ENCODE measurements at places on chromosomes 11 and 22.

GRCh38 chr11:76831686-76832310, 28.9 kb upstream of the ACER3 start:
- no peak for DNase-seq

- no peak for DNase-seq
Observed at GRCh38 chr11:36343436-36343835, 47.3 kb downstream of the PRR5L start.

DNA sequence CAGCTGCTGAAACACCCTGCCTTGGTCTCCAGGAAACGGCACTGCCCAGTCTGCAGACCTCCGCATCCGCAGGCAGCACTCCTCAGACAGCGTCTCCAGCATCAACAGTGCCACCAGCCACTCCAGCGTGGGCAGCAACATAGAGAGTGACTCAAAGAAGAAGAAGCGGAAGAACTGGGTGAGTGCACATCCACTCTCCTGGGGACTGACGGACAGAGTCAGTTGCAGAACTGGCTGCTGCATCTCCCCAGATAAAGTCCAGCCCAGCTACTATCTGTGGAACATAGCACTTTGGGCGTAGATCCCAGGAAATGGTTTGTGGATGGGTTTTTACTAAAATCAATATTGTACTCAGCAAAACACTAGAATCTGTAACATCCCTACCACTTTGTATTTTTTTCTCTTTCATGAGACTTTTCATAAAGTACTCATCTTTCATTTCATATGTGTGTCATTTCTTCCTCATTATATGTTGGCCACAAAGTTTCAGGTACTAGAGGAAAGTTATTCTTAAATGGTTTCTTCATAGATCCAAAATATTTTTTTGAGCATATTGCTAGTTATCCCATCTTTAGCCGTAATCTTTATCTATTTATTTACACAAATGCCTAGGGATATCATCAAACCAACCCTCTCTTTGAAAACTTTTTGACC, 80.1 kb downstream of the DBX1 start:
- no peak for DNase-seq

DNA sequence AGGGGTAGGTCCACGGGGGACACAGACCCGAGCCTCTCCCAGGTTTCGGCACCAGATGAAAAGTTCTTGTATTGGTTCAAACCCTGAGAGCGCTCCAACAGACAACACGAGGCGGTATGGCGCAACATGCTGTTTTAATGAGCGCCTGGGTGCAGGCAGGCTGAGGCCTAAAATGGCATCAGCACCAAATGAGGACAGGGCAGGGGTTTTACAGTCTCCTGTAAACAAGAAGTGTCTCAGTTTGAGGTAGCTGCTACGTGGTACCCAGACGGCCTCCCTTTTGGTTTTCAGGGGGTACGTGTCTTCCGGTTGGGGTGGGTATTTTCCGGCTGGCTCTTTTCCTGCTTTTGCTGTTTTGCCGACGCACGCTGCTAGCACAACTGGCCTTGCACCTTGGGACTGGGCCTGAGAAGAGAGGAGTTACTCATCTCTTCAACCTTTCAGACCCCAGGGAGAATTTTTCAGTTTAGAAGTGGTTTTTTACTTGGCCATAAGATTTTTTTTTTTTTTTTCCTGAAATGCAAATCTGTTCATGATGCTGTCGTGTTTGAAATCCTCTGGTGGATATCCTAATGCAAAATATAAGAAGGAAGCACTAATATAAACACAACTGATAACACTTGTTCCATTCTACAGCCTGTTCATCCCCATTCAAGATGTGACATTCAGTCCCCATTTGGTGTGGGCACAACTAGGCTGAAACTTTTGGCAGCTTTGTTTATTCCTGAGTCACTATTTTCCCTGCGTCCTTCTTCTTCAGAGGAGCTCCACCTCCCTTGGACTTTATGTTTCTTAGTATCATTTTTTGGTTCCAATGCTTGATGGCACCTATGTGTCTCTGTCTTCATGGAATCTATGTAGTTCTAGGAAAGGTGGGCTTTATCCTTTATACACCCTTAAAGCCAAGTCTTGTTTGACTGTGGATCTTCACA, 6.5 kb downstream of the PPFIBP2 start:
- DNase-seq, result no peak

DNA sequence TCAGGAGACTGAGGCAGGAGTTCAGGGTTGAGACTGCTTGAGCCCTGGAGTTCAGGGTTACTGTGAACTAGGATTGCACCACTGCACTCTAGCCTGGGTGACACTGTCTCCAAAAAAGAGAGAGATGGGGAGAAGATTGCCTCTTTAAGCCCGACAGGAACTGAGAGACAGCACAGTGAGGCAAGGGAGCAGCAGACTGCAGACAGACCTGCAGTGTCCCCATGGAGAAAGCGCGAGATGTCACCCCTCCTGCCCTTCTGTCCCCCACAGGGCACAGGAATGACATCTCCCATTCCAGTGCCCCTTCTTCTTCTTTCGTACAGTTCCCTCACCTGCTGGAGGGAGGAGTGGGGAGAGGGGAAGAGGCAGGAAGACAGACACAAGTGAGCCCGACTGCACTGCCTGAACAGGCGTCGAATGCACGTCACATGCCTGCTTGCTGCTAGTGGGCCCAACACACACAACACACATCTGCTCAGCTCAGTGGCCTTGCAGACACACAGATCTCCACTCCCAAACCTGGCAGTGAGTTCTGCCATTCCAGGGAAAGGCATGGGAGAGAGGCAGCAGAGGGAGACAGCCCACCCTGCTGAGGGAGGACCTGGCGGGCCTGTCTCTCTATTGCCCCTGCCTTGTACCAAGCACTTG, 167.0 kb downstream of the DSCAML1 start:
- no peak for DNase-seq

DNA sequence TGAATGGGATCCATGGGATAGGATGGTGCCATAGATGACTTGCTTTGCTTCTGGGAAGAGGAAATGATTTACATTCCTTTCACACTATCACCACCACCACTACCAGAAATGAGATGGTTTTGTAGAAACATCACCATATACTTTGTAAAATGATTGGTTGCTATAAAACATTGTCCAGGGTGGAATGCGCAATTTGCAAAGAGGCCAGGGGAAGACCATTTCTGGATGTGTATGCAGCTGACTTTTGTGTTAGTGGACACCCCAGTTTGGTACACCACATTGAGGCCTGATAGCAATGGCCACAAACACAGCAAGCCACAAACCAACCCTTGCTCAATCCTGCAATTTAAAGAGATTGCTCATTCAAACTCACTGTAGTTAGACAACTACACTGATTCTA, 56.7 kb upstream of the RCN1 start:
- peak; percentile 89 for DNase-seq

DNA sequence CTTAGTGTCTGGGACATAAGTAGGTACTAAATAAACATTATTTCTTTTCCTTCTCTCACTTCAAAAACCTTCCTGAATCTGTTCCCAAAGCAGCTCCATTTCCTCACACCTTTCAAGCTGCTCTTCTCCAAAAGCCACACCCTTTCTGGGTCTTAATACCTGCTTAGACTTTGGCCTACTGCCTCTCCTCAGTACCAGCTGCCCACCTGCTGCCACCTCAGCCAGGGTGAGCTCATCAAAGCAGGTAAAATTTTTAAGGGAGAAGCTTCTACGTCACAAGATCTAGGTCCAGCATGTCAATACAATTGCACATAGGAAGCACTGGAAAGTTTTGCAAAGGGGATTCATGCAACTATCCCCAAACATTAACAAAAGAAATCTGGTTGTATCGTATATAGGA, 108.4 kb downstream of the RPL27A start:
- no peak for DNase-seq

All from astrocyte of the hippocampus (primary cell).